ENCODE measurements at places on chromosomes 2 and 18. TPM values are rescaled to one million over a fixed set of nuclear protein-coding genes. Genes with fewer than 3 reads are reported as not detected.

DNA sequence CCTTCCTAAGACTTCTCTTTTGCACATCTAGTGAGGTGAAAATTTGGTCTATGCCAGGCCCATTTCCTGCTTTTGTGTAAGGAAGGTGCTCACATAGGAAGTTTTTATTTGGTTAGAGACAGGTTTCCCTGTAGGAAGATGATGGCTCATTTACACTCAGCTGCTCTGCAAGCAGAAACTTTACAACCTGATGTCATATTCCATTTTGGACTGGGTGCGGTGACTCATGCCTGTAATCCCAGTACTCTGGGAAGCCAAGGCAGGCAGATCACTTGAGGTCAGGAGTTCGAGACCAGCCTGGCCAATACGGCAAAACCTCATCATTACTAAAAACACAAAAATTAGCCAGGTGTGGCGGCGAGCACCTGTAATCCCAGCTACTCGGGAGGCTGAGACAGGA lies 35.8 kb downstream of the CASP10 start:
- no peak overlapping the region for H3K4me3 ChIP-seq
- no peaks in the 10 kb centered on the region for H3K27me3 ChIP-seq
- no peak for DNase-seq
- H3K36me3 ChIP-seq: no peaks in the 10 kb centered on the region

GRCh38 chr18:80202264-80202998 lies 44.9 kb downstream of the PARD6G start:
- no peaks in the 10 kb centered on the region for H3K27me3 ChIP-seq
- no peak for DNase-seq
- peaks cover 4% of the 10 kb centered on the region for H3K4me1 ChIP-seq
- H3K27ac ChIP-seq: no peak overlapping the region
- H3K4me3 ChIP-seq: no peak overlapping the region

- peaks cover 9% of the 10 kb centered on the region for H3K27me3 ChIP-seq
- no peak overlapping the region for H3K27ac ChIP-seq
- H3K4me1 ChIP-seq: peaks cover 7% of the 10 kb centered on the region
- no peaks in the 10 kb centered on the region for H3K36me3 ChIP-seq
- H3K4me3 ChIP-seq: no peak overlapping the region
- peak; percentile 19 for DNase-seq
These were observed 6.0 kb downstream of the ATP6V1B1 start for GRCh38 chr2:70941701-70942100.

- no peaks in the 10 kb centered on the region for H3K4me1 ChIP-seq
- no peaks in the 10 kb centered on the region for H3K36me3 ChIP-seq
- no peak for DNase-seq
These were observed 43.5 kb upstream of the NPAS2 start for GRCh38 chr2:100776445-100776844.

DNA sequence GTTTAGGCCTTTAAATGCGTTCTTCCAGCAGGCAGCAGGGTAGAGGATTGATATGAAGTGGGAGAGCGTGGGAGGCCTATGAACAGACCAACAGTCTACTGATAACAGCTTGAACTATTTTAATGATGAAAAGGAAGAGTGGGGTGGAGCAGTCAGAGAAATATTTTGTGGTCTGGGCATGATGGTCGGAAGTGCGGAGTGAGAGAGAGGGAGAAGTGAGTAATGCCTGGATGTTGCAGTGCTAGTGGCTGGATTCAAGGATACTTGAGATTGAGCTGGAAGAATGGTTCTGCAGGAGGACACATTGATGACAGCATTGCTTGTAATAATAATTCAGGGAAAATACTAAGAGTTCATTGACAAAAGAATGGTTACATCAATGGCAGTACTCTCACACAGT lies 151.0 kb upstream of the DAPL1 start:
- no peak overlapping the region for H3K27ac ChIP-seq
- DNase-seq: no peak
- no peak overlapping the region for H3K4me3 ChIP-seq
- H3K27me3 ChIP-seq: no peaks in the 10 kb centered on the region

- peaks cover 6% of the 10 kb centered on the region for H3K4me1 ChIP-seq
- H3K4me3 ChIP-seq: no peak overlapping the region
- no peak overlapping the region for H3K27ac ChIP-seq
- H3K36me3 ChIP-seq: peaks cover 3% of the 10 kb centered on the region
These were observed 14.3 kb downstream of the DSG2 start for GRCh38 chr18:31512203-31512764.

DNA sequence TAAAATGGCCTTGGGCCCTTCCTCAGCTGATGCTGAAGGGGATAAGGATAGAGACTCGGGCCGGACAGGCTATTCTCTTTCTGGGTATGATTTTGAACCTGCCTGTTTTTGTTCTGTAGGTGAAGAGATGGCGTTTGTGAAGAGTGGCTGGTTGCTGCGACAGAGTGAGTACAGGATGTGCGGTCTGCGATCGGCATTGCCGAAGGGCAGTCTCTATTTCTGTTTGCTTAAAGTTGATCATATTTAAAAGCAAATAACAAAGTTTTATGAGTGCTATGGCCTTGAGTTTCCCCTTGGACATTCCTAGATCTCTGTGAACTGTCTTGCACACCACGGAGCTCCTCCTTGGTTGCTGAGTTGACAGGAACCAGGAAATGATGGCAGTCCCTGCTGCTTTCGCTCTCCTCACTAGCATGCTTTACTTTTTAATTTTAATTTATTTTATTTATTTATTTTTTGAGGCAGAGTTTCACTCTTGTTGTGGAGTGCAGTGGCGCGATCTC lies 15.7 kb downstream of the PLEKHB2 start:
- H3K36me3 ChIP-seq: peaks cover 30% of the 10 kb centered on the region
- no peak overlapping the region for H3K27ac ChIP-seq
- no peak for DNase-seq
- no peak overlapping the region for H3K4me3 ChIP-seq
- H3K4me1 ChIP-seq: no peaks in the 10 kb centered on the region

Gene SLC9A4
- total RNA-seq: not detected

Gene SNX17
- 81.1 TPM for total RNA-seq

Gene REG3A
- not detected for total RNA-seq
